CD4-positive, alpha-beta T cell treated with Interleukin-2 at 100 ng/mL for 4 hours (primary cell): ENCODE measurements at places on chromosomes 7 and 10.
A peak's percentile ranks its signal among the peaks of the same experiment; 100 is the strongest.

- DNase-seq: no peak
These were observed 3.6 kb downstream of the BHLHA15 start for GRCh38 chr7:98214811-98215321.

- no peak for DNase-seq
These were observed 207.7 kb downstream of the SNX10 start for GRCh38 chr7:26499315-26499897.

DNA sequence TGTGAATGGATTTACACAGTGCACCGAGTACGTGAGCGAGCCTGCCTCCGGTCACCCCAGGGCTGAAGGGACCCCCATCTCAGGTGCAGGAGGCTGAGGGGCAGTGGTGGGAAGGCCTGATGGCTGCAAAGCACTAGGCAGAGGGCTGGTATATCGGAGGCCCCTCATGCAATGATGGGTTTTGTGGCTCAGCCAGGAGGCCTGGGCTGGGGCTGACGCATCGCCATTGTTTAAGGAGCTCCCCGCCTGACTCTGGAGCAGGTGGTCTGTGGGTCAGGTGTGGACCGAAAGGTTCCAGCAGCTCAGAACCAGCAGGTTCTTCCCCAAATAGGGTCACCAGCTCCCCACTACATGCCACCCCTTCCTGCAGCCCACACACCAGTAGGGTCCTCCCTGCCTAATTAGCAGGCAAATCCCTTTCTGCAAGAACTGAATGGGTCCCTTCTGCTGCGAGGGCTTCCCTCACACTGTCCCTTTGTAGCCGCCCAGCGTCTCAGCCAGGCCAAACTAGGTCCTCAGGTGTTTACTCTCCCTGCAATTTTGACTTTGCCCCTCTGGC, 33.0 kb downstream of the OAT start:
- DNase-seq: no peak

DNA sequence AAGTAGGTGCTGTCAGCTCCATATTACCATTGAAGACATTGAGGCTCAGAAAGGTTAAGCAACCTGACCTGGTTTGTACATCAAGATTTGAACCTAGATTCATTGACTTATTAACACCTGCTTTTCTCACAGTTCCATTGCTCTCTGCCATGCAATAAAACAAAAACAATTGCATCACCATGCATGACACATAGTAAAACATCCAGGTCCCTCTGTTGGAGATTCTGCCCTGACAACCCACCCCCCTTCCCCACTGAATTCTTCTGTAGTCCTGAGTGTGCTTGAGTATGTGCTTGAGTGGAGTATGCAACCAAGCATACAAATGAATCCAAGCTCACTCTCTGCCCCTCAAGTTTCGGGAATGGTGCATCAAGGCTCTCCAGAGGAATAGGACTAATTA, 6.0 kb upstream of the LMBR1 start:
- DNase-seq: no peak

DNA sequence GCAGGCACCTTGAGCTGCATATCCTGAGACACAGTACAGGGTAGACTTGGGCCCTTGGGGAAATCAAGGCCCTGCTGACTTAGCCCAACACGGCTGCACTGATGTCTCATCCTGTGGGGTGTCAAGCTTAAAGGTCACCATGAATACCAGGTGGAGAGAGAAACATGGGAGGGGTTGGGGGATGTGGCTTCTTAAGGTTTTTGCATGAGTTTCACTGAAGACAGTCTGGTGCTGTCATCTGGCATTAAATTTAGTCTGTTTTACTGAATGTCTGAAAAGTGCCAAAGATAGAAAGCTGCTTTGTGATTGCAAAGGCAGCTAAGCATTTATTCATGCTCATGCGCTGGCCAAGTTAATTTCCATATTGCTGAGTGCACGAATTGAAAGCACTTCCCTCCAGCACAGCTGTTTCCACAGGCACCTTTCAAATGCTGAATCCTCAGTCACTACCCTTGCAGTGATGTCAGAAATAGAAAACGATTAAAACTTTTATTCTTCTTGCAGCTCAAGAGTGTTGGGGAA, 102.1 kb downstream of the OSBPL3 start:
- peak; percentile 33 for DNase-seq

- DNase-seq: peak; percentile 69
These were observed 1.6 kb downstream of the SPOCK2 start for GRCh38 chr10:72086466-72087391.

DNA sequence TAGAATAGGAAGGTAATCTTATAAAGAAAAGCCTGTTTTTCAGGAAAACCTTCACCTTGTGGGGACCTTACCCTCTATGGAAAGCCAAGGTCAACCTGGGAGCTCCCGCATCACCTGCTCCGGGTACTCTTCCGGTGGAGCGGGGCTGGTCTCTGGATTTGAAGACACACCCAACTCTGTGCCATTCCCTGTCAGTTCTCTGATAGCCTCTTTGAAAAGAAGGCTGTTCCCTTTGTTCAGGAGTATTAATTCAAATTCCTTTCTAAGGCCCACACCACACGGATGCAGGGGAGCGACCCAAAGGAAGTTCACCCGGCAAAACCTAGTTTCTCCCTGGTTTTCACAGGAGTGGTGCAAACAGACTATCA, 10.7 kb downstream of the CTBP2 start:
- no peak for DNase-seq

GRCh38 chr7:104960741-104961448, 53.1 kb upstream of the KMT2E start:
- DNase-seq: no peak
